Activated T-helper 17 cell treated with anti-CD3 and anti-CD28 coated beads, Interleukin-2, amount 50 U/mL, for 72 hours (primary cell): ENCODE measurements at places on chromosomes 12 and 14. TPM values are rescaled to one million over a fixed set of nuclear protein-coding genes. Genes with fewer than 3 reads are reported as not detected.

GRCh38 chr12:56537546-56537945 is 15.9 kb downstream of the RBMS2 start:
- no peak for ATAC-seq

- no peak for ATAC-seq
Observed at GRCh38 chr12:6225630-6226001, 25.4 kb downstream of the CD9 start.

- no peak for ATAC-seq
Observed at GRCh38 chr14:36295642-36296627, 24.5 kb downstream of the MBIP start.

GRCh38 chr14:71687166-71687831 is 244.9 kb upstream of the RGS6 start:
- no peak for ATAC-seq

- ATAC-seq, result no peak
Observed at GRCh38 chr12:6392504-6392903, 8.5 kb downstream of the LTBR start.

GRCh38 chr12:11703378-11703777 is 53.9 kb downstream of the ETV6 start:
- ATAC-seq, result peak; percentile 25

The PIK3C2G gene
- total RNA-seq, result not detected

The TAS2R42 gene
- not detected for total RNA-seq
